Activated naive CD4-positive, alpha-beta T cell treated with Interleukin-2 at 50 U/mL for 16 hours (primary cell): ENCODE measurements at places on chromosomes 1 and 21.

DNA sequence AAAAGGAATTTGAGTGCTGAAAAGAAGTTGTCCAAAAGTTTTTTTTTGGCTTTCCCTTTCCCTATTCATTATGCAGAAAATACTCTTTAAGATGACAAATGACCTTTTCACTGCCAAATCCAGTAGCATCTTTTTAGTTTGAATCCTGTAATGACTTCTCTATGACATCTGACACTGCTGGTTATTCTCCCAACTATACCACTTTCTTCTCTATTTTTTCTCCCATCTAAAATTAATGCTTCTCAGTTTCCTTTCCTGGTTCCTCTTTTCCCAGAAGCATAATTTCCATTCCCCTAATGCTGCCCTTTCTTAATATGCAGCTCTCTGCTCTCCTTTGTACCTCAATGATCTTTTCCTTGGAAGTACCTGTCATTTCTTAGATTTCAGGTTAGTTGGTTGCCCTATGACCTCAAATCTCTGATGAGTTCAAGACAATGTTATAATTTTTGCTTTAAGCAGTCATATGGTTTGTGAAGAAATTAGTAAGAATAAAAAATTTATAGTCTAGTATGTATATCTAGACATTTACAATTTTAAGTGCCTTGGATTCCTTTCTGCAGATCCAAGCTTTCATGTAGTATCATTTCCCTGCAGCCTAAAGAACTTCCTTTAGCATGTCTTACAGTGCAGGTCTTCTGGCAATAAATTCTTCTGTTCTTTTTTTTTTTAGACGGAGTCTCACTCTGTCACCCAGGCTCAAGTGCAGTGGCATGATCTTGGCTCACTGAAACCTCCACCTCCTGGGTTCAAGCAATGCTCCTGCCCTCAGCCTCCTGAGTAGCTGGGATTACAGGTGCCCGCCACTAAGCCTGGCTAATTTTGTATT lies 150.8 kb downstream of the CDC42BPA start:
- no peak for DNase-seq

GRCh38 chr1:93871366-93871765 lies 7.6 kb downstream of the DNTTIP2 start:
- DNase-seq: no peak

DNA sequence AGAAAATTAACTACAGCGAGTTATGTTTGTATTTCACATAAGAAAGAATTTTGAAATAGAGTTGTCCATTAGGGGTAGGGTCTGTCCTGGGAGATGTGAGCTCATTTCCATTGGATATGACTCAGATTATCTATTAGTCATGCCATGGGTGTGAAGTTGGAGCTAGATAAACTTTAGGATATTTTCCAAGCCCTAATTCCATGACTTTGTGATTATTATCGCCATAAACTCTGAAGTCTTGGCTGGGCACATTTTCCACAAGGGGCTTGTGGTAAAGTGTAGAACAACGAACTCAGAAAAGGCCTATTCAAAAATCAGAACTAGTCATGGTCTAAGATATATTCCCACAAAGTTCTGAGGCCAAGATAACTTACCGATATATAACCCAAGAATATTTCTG lies 396.6 kb downstream of the DPYD start:
- no peak for DNase-seq

- DNase-seq: no peak
Measured at GRCh38 chr1:161200421-161200991, 1.7 kb upstream of the ADAMTS4 start.

DNA sequence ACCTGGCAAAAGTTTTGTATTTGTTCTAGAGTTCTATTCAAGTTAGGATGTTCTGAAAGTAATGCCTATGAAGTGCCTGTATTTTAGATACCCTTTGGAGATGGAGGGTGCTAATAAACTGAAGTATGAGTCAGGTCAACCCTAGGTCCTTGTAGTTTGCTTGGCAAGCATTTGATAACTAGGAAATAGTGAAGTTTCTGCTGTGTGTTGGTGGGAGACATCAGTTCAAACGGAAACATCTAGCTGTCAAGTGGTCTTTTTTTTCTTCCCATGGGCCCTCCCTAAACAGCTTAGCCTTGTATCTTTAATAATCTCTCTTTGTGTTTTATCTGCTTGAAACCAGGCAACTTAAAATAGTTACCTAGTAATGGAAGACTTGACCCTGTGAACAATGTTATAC lies 4.5 kb downstream of the MRPS6 start:
- no peak for DNase-seq

- no peak for DNase-seq
Measured at GRCh38 chr21:38908537-38908936, 102.8 kb downstream of the ETS2 start.

DNA sequence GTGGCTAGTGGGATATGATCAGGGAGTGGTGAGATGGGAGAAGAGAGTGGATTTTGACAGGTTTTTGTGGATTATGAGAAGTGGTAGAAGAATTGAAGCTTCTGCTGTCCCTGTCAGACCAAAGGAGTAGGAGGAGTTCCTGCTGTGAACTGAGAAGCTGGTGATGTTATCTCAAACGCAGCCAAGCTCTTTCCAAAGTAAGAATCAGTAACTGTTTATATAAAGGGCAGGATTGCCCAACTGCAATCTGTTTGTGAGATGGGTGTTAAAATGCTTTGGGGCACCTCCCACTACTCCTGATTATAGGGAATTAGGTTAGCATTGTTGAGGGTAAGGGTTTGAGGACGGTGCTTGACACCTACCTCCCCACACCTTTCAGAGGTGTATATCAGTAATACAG lies 60.5 kb upstream of the USP25 start:
- DNase-seq: no peak

DNA sequence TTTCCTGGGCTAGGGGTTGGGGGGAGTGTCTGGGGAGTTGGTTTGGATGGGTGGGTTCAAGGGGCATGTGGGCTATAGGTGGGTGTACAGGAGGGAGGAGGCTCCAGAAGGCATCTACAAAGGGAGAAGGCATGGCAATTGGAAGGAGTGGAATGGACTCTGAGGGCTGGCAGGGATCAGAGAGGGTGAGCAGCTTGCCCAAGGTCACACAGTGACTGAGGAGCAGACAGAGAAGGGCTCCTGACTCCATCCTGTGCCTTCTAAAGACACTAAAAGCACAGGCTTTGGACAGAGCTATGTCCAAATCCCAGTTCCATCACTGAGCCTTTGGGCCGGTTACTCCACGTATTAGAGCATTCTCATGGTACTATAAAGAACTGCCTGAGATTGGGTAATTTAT lies 151.8 kb downstream of the PTPRU start:
- DNase-seq: no peak

GRCh38 chr21:16570856-16571255 lies 841.1 kb downstream of the USP25 start:
- DNase-seq: no peak

DNA sequence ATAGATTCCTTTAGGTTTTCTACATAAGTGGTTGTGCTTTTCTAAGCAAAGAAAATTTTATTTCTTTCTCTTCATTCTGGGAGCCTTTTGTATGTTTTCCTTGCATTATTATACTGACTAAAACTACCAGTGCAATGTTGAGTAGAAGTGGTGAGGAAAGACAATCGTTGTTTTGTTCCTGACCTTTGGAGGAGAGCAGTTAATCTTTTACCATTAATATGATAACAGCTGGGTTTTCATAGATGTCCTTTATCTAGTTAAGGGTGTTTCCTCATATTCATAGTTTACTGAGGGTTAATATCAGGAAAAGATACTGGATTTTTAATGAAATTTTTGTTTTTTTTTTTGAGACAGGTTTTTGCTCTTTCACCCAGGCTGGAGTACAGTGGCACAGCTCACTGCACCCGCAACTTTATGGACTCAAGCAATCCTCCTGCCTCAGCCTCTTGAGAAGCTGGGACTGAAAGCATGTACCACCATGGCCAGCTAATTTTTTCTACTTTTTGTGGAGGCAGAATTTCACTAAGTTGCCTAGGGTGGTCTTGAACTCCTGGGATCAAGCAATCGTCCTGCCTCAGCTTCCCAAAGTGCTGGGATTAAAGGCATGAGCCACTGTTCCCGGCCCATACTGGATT lies 9.0 kb upstream of the KCTD3 start:
- DNase-seq: no peak

DNA sequence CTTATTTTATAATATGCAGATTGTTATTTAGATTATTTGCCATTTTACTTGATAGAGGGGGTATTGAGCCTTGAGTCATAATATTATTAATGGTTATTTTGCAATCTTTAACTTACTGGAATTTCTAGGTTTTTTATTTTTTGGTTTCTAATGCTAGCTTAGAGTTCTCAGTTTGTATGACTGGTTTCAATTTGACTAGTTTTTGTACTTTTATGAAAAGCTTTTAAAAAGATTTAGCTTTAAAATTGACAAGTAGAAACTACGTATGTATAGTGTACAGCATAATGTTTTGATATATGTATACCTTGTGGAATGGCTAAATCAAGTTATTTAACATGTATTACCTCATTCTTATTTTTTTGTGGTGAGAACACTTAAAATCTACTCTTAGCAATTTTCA lies 41.5 kb downstream of the CEP350 start:
- DNase-seq: no peak

DNA sequence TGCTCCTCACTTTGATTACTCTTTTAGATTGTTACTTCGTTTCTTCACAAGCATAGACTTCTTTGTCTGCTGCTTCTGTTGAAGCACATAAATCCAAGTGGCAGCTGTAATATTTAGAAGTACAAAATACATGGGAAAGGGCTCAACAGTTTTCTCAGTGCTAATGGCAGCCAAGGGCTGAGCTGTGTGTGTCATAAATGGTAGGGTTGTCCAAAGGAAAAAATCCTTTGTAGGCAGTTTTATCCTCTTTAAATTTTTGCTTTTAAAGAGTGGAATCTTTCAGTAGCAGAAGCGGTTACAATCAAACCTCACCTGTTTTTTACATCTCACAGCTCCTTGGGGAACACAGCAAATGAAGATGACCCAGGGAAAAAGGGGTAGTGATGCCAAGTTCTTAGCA lies 650.8 kb downstream of the PLPP3 start:
- DNase-seq: no peak

GRCh38 chr1:54569339-54569738 lies 21.3 kb downstream of the ACOT11 start:
- no peak for DNase-seq

DNA sequence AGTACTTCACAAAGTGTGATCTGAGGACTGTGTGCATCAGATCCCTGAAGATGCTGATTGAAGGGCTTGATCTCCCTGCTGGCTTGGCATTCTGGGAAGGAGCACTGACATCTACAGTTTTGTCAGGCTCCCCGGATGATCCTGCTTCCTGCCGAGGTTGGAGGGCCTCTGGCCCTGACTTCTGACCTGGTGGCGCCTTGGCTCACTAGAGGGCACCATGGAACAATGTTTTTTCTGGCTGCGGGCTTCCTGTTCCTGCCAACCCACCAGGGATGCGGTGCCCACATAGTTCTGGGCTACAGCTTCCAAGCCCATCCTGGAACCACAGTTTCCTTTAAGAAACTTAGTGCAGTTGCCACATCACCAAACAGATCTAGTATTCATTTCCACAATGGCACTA lies 38.8 kb upstream of the RASAL2 start:
- DNase-seq: no peak

- no peak for DNase-seq
Measured at GRCh38 chr1:231594123-231594522, 32.5 kb upstream of the DISC1 start.

- DNase-seq: no peak
Measured at GRCh38 chr21:28421716-28422524, 570.8 kb downstream of the LTN1 start.

GRCh38 chr21:45410151-45410864 lies 5.3 kb downstream of the COL18A1 start:
- DNase-seq: no peak

DNA sequence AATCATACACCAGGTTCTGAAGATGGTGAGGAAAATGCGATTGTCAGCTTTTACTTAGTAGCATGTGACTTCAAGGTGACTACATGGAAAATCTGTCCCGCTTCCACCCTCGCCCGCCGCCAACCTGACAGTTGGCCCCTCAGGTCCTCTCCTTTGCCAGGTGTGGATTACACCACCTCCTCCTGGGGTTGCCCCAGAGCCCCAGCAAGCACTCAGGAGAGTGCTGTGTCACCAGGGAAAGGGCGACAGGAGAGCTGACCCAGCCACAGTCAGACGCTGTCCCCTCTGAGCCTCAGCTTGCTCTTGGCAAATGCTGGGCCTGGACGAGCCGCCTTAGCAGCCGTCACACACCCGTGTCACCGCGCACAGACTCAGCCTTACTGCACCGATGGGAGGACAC lies 17.9 kb downstream of the PTTG1IP start:
- DNase-seq: no peak

DNA sequence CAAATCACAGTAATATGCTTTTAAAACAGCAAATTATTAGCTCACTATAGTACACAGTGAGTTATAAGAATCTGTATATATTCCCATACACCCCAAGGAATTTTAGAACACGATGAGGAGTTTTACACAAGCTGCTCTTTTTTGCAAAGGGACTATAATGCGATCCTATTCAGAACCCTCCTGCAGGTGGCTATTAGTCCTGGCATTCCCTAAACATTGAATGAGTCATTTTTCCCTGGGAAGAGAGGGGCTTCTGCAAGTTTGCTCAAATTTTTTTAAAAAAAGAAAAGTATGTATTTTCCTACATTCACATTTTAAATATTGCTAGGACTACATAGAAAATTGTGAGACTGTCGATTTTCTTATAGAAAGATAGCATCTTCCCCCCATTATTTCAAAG lies 106.3 kb downstream of the COL11A1 start:
- no peak for DNase-seq

- DNase-seq: no peak
Measured at GRCh38 chr1:185532856-185533255, 201.3 kb upstream of the HMCN1 start.

DNA sequence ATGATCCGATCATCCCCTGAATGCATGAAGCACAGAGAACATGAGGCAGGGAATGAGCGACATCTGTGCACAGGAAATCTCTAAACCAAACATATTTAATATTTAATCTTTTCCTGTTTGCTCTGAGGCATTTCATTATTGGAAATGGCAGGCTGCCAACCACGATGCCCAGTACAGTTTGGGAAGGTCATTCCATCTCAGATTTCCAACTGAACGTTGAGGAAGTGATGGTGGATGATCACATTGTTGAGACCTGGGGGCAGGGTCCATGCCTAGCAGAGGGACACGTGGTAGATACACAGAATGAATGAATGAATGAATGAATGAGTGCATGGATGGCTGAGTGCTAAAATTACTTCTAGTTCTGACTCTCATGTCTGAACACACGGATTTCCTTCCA lies 15.9 kb upstream of the FASLG start:
- no peak for DNase-seq

DNA sequence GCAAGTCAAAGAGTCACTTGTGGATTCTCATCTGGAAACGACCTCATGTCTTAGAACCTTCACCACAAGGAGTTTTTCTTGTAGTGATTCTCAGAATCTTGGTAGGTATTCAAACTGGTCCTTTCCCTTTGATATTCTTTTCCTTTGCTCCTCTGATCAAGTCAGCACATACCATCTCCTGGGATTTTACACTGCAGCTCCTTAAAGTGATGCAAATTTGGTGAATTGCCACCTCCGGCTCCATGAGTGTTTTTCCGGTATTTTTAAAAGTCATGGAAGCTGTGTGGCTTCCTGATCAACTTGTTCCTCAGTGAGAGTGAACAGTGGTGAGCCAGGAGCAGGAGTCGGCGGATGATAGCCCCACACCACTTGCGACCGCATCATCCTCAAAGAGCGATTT lies 182.1 kb upstream of the DAB1 start:
- no peak for DNase-seq
